ENCODE measurements at places on chromosomes 7 and 10.
A peak's percentile ranks its signal among the peaks of the same experiment; 100 is the strongest.

- DNase-seq = no peak
Observed at GRCh38 chr7:11648980-11649379, 183.0 kb downstream of the THSD7A start.

GRCh38 chr10:106399112-106399511 is 765.4 kb downstream of the SORCS1 start:
- DNase-seq = no peak

GRCh38 chr7:90216771-90217170 is 5.2 kb downstream of the STEAP2 start:
- no peak for DNase-seq

- no peak for DNase-seq
Observed at GRCh38 chr7:126979722-126980121, 273.0 kb downstream of the GRM8 start.

GRCh38 chr7:44048031-44048795 is 3.7 kb downstream of the DBNL start:
- DNase-seq = no peak

- no peak for DNase-seq
Observed at GRCh38 chr7:128281605-128282380, 40.7 kb downstream of the LEP start.

DNA sequence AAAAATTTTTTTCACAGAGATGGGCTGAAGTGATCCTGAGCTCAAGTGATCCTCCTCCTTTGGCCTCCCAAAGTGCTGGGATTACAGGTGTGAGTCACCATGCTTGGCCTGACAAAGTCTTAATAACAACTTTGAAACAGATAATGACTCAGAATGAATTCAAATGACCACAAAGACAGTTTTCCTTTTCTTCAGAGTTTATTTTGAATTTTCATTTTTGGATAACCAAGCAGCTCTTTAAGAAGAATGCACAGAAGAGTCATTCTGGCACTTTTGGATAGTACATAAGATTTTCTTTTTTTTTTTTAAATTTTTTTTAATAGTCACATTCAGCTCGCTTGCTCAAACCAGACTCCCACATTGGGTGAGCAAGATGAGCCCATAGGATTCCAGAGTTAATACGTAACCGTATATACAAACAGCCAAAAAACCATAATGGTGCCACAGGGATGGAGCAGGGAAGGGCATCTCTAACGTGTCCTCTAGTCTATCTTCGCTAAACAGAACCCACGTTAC is 43.0 kb upstream of the NMT2 start:
- peak; percentile 52 for DNase-seq

- peak; percentile 68 for DNase-seq
Observed at GRCh38 chr7:34430456-34430855, 227.6 kb upstream of the NPSR1 start.

DNA sequence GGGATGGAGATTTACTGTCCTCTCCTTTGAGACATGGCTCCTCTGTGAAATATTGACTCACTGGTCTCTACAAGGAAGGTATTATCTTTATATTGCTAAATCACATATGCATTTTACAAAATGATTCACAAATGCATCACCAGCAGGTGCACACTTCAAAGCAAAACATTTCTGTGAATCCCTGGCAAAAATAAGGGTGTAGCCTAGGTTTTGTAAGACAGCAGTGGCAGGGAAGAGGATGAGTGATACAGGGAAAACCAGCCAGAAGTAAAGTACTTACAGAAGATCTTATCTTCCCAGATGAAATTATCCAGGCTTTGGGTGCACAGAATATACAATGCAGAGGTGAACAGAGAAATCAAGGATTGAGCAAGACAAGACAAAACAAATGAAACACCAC is 1094.6 kb downstream of the GATA3 start:
- no peak for DNase-seq

DNA sequence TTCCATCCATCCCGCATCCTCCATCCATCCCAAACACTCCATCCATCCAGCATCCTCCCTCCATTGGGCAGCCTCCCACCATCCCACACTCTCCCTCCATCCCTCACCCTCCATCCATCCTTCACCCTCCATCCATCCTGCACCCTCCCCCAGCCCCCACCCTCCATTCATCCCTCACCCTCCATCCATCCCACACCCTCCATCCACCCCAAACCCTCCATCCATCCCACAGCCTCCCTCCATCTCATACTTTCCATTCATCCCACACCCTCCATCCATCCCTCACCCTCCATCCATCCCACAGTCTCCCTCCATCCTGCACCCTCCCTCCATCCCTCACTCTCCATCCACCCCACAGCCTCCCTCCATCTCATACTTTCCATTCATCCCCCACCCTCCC is 60.4 kb downstream of the FOXI2 start:
- DNase-seq = no peak

GRCh38 chr7:24724451-24725190 is 32.6 kb downstream of the GSDME start:
- no peak for DNase-seq

- DNase-seq = no peak
Observed at GRCh38 chr10:1782841-1783240, 45.5 kb upstream of the ADARB2 start.

DNA sequence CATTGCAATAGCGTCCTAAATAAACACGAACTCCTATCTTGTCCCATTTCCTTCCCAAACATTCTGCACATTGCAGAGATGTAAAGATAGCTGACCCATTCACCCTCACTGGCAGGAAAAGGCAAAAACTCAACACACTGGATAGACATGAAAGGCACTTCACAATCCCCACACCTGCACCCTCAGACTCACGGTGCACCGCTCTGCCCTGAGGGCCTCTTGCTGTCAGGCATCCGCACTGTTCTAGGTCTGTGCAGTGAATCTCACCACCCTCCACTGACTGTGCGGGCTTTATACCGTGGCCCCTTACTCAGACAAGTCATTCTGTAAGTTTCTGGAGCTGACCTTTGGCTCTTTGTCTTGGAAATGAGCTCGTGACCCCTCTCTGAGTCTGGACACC is 42.9 kb upstream of the PARD3 start:
- DNase-seq = no peak

GRCh38 chr10:88186335-88186734 is 322.9 kb downstream of the PTEN start:
- peak; percentile 26 for DNase-seq

DNA sequence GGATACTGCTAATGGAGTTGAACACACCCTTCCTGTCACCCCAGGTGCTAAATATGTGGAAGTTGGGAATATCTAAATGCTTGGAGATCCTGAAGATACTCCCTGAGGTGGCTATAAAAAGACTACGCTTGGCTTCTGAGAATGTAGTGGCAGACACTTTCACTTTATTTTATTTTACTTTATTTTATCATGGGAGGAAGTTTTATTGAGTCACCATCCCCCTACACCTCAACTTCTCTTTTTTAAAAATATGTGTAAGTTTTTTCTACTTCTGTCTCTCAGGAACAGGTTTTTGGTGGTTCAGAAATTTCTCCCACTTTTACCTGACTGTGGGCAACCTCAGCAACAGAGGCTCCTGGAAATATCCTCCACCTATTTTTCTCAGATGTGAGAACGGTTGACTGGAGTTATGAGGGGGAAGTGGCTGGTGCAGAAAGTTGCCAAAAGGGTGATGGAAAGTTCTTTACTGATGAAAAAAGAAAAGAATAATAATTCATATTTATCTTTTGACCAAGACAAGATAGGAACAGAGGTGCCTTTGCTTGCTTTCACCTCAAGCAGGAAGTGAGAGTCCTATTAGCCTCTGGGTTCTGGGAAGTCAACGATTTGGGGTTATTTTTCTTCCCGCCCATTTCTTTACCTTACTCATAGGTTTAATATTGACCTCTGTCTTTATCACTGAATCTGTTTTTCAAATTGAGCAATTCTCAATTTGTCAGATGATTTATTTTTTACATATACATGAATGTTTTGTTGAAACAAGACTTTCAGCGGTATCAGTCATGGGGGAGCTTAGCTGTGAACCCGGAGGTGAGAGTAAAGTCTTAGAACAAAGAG is 103.6 kb downstream of the AHR start:
- no peak for DNase-seq

GRCh38 chr7:81514546-81514945 is 255.3 kb downstream of the HGF start:
- no peak for DNase-seq

DNA sequence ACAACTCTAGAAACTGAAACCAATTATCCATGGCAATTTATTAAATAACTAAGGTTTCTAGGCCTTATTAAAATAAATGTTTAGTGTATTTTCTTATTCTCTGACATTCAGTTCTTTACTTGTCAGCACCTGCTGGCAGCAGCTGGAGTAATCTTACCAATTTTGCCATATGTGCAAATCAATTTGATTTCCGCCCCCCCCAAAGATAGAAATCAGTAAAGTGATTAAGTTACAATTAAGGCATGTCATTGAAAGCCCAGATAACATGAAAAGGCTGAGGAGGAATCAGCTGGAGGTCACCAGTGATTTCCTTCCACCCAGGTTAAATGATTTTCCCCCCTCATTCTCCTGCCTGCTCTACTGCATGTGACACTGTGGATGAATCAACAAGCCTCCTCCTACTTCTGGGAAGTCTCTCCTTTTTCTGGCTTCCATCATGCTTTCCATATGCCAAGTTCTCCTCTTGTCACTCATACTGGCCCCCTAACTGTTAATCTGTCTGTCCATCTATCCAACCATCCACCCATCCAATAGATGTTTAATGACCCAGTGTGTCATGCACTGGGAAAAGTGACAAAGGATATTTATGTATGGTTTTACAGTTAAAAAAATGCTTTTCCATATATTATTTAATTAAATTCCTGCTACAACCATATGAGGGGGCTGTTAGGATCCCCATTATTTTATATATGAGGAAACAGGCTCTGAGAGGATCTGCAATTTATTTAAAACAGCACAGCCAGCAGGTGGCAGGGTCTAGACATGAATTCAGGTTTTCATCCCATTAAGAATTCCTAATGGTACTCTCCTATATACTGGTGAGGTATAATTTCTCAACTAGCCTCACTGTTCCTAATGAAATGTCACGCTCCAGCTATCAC is 116.5 kb downstream of the ATXN7L1 start:
- DNase-seq = peak; percentile 77

DNA sequence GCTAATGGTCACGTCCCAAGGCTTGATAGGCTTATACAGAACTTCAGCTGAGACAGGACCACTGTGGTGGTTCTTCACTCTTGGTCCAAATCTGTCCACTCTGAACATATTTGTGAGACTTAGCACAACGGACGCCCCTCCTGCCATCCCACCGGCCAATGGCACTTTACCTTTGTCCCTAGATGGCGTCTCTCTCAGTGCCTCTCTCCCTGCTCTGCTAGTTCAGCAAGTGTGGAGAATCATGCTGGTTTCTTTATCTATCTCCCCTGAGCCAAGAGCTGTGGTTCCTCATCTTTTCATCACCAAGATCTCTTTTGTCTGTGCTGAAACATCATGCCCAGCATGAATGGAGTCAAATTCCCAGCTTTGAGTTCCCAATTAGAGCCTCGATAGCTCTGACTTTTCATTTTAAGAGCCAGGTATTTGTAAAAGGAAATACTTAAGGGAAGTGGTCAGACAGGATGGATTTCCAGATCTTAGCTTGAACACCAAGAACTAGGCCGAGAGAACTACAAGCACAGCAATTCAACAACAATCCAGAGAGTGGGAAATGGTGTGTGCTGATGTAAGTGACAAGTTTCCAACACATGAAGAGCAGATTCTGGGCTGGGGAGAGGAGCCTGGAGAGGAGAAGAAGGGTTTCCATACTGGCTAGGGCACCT is 69.5 kb downstream of the ZNF800 start:
- no peak for DNase-seq

GRCh38 chr10:1981976-1982375 is 244.7 kb upstream of the ADARB2 start:
- no peak for DNase-seq

GRCh38 chr7:108001764-108002725 is 916 bp downstream of the LAMB1 start:
- DNase-seq = peak; percentile 57

DNA sequence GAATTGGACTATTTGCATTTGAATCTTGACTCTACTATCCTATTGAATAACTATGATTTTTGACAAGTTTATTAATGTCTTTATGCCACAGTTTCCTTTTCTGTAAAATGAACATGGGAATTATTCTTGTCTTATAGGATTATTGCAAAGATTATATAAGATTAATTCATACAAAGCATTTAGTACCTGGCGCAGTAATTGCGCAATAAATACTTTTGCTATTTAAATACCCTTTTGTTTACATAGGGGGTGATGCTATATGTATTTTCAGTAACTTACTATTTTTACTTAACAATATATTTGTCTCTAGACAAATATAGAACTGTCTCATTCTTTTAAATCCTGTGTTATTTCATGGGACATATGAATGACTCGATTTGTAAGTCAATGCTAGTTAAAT is 5.3 kb downstream of the MINPP1 start:
- no peak for DNase-seq

DNA sequence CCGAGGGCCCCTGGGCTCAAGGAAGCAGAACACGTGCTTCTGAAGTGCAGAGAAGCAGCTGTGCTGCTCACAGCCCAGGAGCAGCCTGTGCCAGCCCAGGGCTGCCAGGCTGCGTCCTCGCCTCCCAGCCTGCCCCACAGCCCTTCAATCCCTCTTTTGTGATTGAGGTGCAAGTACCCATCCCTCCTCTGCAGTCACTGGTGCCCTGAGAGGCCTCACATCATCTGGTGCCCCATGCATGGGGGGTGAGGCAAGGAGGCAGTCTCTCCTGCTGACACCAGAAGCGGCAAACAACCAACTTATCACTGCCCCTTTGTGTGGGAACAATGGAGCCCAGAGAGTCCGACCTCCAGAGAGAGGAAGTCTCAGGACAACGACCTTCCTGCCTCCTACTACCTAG is 49.8 kb upstream of the FGFR2 start:
- no peak for DNase-seq

- DNase-seq = no peak
Observed at GRCh38 chr10:113552014-113552413, 839 bp upstream of the HABP2 start.

DNA sequence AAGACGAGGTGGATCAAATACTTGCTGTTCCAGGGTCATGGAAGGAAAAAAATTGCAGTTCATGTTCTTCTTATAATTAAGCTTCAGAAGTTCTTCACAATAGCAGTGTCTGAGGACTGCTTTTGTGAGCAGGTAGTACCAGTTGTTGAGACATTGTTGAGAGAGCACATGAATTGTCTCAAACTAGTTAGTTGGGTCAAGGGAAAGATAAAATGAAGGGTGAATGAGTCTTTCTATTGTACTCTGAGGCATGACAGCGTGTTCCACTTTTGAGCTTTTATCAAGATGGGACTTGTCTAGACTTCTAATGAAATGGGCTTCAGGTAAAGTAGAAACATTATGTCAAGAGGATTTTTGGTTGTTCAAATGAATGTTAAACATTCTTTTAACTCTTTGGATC is 26.0 kb downstream of the KAT6B start:
- no peak for DNase-seq
